ENCODE measurements at places on chromosomes 12 and 14.

GRCh38 chr14:65972346-65972870, 513.8 kb upstream of the CCDC196 start:
- no peak for DNase-seq

- DNase-seq = no peak
Observed at GRCh38 chr14:89088530-89088929, 264.1 kb downstream of the TTC8 start.

DNA sequence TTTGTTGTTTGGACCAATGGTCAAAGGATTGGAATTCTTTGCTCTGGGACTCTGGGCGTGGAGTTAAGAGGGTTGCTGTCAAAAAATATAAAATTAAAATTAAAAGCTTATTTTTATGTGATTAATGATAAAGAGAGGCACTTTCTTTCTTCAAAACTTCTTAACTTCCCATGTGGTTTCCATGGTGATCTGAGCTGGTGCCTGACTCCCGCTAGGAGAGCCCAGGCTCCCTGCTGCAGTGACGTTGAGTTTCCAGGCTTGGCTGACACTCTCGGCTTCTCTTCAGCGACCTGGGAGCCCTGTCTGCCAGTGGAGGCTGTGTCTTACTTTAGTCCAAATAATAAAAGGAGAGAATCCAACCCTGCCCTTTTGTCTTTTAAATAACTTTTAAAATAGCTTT, 84.4 kb downstream of the GALC start:
- DNase-seq = no peak

DNA sequence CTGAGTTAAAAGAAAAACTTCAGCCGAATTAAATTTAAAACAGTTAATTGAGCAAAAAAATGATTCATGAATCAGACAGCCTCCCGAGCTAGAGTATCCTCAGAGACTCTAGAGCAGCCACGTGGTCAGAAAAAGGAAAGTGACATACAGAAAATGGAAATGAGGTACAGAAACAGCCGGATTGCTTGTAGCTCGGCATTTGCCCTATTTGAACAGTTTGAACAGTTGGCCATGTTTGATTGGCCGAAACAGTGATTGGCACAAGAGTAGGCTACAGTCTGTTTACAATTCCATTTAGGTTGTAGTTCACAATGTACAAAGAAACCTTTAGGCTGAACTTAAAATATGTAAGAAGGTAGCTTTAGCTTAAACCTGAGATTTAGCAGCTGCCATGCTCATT, 12.9 kb upstream of the OXA1L start:
- DNase-seq = no peak
